Tibial nerve (tissue), 4 donors: ENCODE measurements at places on chromosomes 12 and 14. TPM values are rescaled to one million over a fixed set of nuclear protein-coding genes. Genes with fewer than 3 reads are reported as not detected.

DNA sequence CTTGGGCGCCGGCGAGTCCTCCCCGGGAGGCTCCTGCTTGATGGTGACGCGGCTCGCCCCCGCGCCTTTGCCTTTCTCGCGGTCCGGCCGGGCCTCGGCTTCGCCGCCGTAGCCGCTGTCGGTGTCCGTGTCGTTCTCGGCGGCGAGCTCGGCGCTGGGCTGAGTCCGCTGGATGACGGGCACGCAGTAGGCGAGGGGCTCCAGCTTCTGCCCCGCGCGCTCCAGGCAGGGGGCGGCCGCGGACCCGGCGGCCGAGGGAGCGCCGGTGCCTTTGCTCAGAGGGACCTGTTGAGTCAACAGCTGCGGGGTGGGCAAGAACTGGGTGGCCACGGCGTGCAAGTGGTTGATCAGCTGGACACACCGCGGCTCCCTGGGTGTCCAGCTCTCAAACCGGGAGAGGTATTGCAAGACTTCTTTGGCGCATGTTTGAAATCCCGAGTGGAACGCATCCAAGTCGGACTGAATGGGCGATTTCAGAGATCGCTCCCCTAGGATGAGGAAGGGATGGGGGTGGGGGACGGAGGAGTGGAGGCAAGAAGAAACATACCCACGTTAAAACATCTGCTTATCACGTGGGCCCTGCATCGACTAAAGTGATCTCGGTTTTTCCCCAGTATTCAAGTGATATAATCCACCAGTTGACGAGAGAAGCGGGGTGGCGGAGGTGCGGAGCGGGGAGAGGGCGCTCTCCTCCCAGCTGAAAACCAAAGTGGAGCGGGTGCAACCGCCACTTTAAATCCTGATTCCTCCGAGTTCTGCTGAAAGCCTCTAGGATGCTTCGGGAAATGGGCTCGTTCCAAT, 2.0 kb downstream of the BHLHE41 start:
- peak overlapping the region; percentile 67 for H3K4me3 ChIP-seq
- peak overlapping the region; percentile 90 for H3K27ac ChIP-seq
- H3K27me3 ChIP-seq, result no peaks in the 10 kb centered on the region
- peaks cover 56% of the 10 kb centered on the region for H3K4me1 ChIP-seq
- DNase-seq, result peak; percentile 77
- no peaks in the 10 kb centered on the region for H3K36me3 ChIP-seq

GRCh38 chr12:120429368-120429767, 8.5 kb upstream of the COX6A1 start:
- no peak for DNase-seq
- H3K4me1 ChIP-seq, result no peaks in the 10 kb centered on the region
- H3K27ac ChIP-seq, result no peak overlapping the region
- no peaks in the 10 kb centered on the region for H3K27me3 ChIP-seq
- no peaks in the 10 kb centered on the region for H3K36me3 ChIP-seq
- no peak overlapping the region for H3K4me3 ChIP-seq

DNA sequence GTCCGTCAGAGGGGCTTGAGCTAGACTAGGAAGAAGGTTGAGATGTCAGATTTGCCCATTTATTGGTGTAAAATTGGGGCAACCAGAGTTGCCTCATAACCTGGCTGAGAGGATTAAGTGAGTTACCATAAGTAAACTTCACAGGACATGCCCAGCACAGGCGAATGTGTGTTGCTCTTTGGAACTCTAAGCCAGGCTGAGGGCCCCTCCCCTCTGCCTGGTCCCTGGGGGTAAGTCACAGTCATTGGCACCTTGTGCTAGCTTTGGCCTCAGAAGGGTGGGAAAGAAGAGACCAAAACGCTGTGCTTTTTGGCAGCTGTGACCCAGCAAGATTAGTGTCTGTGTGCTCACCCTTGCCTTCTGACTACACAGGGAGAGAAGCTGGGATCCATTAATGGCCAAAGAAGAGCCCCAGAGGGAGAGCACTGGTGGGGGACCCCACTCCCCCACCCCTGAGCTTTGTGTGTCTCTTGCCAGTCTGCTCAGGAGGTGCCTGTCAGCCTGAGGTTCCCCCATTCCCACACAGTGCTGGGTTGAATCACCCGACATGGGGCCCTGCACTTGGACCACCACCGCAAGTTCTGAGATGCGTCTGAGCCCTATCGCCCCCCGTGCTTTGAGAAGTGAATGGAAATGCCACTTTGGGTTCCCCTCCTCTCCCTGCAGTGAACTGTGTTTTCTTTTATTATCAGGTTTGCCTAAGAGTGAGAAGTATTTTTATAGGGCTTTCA, 74.1 kb downstream of the CACNA1C start:
- no peaks in the 10 kb centered on the region for H3K4me1 ChIP-seq
- H3K4me3 ChIP-seq, result no peak overlapping the region
- no peak for DNase-seq
- H3K36me3 ChIP-seq, result no peaks in the 10 kb centered on the region
- no peaks in the 10 kb centered on the region for H3K27me3 ChIP-seq

DNA sequence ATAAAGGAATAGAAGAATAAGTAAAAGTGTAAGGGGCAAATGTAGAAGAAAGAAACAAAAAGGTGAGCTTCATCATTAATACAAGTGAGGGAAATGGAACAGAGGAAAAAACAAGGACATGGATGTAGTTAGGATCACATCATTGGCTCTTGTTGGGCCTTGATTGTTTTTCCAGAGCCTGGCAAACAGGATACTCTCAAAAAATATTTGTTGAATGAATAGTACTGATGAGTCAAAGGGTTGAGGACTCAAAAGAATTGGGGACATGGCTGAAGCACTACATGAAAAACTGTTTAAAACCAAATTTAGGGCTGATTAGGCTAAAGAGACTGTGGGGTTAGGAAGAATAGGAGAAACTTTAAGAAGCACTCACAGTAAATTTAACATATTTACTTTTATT, 11.4 kb upstream of the SRP54 start:
- no peak overlapping the region for H3K4me3 ChIP-seq
- H3K27me3 ChIP-seq, result no peaks in the 10 kb centered on the region
- no peaks in the 10 kb centered on the region for H3K4me1 ChIP-seq

- H3K4me3 ChIP-seq, result no peak overlapping the region
- no peaks in the 10 kb centered on the region for H3K27me3 ChIP-seq
- DNase-seq, result no peak
- no peak overlapping the region for H3K27ac ChIP-seq
- H3K4me1 ChIP-seq, result peaks cover 39% of the 10 kb centered on the region
These were observed 40.2 kb downstream of the LRRC74A start for GRCh38 chr14:76866456-76866855.

Gene KLRC1
- not detected for total RNA-seq

GRCh38 chr12:49232940-49233841, 31.7 kb upstream of the TUBA1C start:
- H3K36me3 ChIP-seq, result no peaks in the 10 kb centered on the region
- peak overlapping the region; percentile 86 for H3K27ac ChIP-seq
- H3K27me3 ChIP-seq, result no peaks in the 10 kb centered on the region
- peaks cover 9% of the 10 kb centered on the region for H3K4me1 ChIP-seq
- H3K4me3 ChIP-seq, result peak overlapping the region; percentile 56
- DNase-seq, result no peak

DNA sequence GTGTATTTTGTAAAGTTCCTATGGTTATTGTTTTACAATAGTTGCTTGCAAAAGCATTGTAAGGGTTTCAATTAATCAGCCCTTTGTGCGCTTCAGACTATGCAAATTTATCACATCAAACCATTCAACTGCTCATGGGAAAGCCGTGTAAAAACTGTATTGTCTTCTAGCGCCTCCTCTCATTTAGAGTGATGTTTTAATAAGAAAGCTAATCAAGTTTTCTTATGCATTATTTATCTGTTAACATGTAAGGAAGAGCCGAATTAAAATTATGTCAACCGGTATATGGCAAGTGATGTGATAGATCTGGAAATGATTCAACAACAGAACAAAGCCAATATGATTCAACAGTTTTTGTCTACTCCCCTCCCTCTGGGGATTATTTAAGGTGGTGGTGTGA, 92.5 kb upstream of the RFX4 start:
- H3K4me3 ChIP-seq, result no peak overlapping the region
- no peak overlapping the region for H3K27ac ChIP-seq
- no peaks in the 10 kb centered on the region for H3K36me3 ChIP-seq
